ENCODE measurements at places on chromosomes 2 and 18. TPM values are rescaled to one million over a fixed set of nuclear protein-coding genes. Genes with fewer than 3 reads are reported as not detected.

LYG2 gene
- not detected for total RNA-seq

RNF149 gene
- total RNA-seq = 59.2 TPM

C1GALT1C1L gene
- 0.27 TPM for total RNA-seq

CKAP2L gene
- 0.81 TPM for total RNA-seq

RSAD2 gene
- 17.2 TPM for total RNA-seq

TLX2 gene
- total RNA-seq = 0.27 TPM

THADA gene
- 40.7 TPM for total RNA-seq

NOL4 gene
- not detected for total RNA-seq

ZBTB7C gene
- not detected for total RNA-seq

KIF5C gene
- under 0.01 TPM for total RNA-seq

MC5R gene
- not detected for total RNA-seq

RNF144A gene
- 35.0 TPM for total RNA-seq

GCG gene
- total RNA-seq = not detected

TOGARAM2 gene
- total RNA-seq = 3.5 TPM

PLGLB1 gene
- total RNA-seq = 2.4 TPM

ABHD1 gene
- total RNA-seq = 1.9 TPM

DNER gene
- total RNA-seq = not detected

SERPINB2 gene
- 0.27 TPM for total RNA-seq

SPC25 gene
- total RNA-seq = 0.27 TPM

TTN gene
- total RNA-seq = 1.1 TPM

DOCK10 gene
- 30.2 TPM for total RNA-seq

B4GALT6 gene
- 12.1 TPM for total RNA-seq
